NCI-H1436 (cell line): ENCODE measurements at places on chromosomes 2 and 18.

DNA sequence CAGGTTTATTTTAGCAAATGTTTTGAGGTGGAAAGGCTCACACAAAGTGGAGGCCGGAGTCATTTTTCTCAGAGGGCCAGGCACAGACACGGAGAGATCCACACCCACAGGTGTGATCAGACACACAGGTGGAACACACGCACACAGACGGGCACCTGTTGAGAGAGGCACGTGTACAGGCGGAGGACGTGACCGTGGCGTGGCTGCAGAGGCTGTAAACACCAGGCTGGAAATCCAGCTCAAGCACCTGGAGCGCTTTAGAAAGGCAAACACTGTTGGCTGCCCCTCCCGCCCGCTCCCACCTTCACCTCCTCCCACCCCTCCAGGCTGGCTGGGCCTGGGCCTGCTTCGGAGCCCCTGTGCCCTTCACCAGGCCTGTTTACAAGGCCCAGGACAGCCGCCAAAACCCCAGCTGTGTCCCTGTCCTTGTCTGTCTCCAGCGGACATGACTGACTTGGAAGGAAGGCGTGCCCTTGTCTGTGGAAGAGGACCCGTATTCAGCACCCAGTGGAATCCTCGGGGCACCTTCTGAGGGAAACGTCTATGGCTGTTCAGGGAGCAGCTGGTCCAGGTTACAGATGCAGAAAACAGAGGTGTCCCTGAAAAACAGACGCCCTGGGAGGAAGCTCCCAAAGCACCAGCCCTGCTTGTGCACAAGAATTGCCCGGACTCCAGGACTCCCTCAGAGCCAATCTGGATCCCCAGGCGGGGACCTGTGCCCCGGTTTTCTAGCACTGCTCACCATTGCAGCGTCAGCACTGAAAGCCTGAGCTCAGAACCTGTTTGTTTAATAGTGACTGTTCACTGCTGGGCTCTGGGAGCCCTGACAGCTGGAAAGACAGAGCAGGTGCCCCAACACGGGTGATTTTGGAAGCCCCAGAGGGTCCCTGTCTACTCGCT lies 134.3 kb upstream of the HAAO start:
- no peak for DNase-seq

- no peak for DNase-seq
Measured at GRCh38 chr18:76391038-76391437, 104.0 kb downstream of the ZNF516 start.

- no peak for DNase-seq
Measured at GRCh38 chr2:224802407-224802806, 86.2 kb upstream of the CCDC195 start.

- no peak for DNase-seq
Measured at GRCh38 chr2:145815933-145816332, 1296.0 kb upstream of the ZEB2 start.

- DNase-seq: no peak
Measured at GRCh38 chr2:180970016-180970415, 10.4 kb upstream of the UBE2E3 start.

GRCh38 chr2:136049011-136049742 lies 63.8 kb upstream of the DARS1 start:
- no peak for DNase-seq

DNA sequence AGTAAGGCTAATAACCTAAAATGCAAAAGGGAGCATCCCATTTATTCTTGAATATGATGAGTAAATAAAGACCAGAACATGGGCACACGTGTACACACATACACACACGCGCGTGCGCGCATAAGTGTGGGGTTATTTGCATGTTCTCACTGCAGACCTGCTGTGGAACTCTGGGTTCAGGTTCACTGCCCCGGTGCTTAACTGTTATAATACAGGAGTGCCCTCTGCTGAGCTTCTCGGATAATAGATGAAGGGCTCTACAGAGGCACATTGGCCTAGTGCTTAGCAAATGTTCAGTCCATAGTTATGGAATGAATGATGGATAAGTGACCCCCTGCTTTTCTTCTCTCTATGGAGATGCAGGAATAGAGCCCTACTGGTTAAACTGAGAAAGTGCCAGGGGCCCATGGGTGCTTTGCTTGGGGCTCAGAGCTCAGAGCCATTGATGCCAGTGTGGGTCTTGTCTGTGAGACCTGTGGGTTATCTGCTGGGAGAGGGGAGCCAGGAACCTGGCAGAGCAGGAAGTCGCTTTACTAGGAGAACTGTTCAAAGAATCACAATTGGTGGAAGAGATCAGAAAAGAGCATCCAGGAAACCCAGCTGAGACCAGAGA lies 3.6 kb upstream of the ARL4C start:
- peak; percentile 73 for DNase-seq

DNA sequence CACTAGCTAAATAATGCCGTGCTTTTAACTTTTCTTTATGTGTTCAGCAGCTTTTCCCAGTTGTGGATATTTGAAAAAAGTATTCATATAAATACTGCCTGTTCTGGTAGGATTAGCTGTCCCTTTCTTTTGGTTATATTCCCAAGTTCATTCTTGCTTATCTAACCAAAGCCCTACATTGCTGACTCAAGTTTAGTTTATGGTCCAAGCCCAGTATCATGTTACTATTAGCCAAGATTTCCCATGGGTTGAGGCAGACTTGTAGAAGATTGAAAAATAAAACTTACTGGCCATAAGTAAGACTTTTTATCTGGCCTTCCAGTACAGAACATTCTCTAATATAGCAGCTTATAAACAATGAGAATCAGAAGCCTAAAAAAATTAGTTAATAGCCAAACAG lies 49.7 kb upstream of the NFE2L2 start:
- DNase-seq: no peak

GRCh38 chr2:157845081-157845480 lies 31.0 kb downstream of the ACVR1 start:
- DNase-seq: no peak

DNA sequence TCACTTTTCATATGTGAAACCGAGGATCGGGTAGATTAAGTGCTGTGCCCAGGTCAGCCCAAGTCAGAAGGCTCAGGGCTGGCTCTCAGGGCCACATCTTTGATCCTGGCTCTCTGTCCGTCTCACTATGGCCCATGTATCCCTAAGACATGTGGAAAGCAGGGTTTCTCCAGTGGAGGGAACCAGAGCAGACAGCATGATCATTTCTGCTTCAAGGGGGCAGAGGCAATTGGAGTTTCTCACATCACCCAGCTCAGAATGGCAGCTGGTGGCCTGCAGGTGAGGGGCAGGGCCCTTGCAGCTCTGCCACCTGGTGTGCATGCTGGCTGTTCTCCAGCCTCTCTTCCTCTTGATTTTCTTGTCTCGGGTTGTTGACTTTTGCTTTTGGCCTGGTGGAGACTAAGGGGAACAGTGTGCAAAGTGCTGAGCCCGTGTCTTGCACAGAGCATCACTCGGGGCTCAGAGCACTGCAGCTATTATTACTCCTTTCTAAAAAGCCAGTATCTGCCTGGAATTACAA lies 27.0 kb downstream of the LDLRAD4 start:
- DNase-seq: no peak

GRCh38 chr2:226357816-226358215 lies 441.8 kb downstream of the IRS1 start:
- no peak for DNase-seq

GRCh38 chr2:238320648-238321281 lies 447 bp downstream of the TRAF3IP1 start:
- no peak for DNase-seq

DNA sequence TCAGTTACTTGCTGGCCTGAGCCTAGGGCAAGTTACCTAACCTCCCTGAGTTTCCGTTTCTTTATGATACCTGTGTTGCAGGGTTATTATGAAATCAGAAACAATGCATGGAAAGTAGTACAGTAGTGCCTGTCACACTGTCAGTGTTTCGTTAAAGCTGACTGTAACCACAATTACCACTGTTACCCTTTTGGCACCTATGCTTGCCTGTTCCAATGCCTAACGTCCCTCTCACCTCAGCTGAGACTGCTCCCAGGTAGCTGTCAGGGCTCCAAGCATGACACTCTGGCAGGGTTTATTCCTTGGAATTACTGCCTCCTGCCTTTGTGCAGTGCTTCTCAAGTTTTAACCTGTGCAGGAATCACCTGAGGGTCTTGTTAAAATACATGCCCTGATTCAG lies 135.2 kb upstream of the RBMS1 start:
- no peak for DNase-seq

DNA sequence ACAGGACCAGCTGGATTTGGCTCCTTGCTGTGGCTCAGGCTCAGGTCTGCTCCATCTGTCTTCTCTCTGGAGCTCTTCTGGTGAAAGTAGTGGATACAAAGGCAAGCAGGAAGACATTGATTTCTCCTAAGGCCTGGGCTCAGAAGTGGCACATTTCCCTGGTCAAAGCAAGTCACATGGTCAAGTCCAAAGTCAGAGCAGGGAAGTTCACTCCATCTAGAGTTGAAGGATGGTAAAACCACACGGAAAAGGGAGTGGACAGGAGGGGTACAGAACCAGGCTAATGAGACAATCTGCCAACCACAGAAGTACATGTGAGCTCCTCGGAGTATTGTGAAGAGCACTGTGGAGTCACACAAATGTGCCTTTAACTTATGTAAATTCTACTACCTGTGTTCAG lies 66.1 kb downstream of the MARCO start:
- DNase-seq: no peak

GRCh38 chr2:120182019-120182560 lies 41.1 kb downstream of the TMEM185B start:
- no peak for DNase-seq

DNA sequence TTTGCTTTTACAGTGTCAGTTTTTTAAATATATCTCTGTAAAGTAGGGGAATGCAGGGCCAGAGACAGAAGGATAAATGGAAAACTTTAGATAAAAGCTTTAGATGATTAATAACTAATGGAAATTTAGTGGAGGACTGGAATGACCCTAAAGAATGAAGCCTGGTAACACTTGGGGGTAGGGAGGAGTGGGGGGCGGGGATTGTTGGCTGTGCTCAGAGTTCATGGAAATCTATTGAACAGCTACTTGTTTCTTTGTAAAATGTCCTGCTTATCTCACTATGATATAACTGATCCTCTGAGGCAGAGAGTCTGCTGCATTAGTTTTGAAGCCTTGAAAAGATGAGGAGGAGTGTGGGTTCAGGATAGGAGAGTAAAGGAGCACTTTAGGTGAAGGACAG lies 90.5 kb downstream of the TMEM185B start:
- no peak for DNase-seq

DNA sequence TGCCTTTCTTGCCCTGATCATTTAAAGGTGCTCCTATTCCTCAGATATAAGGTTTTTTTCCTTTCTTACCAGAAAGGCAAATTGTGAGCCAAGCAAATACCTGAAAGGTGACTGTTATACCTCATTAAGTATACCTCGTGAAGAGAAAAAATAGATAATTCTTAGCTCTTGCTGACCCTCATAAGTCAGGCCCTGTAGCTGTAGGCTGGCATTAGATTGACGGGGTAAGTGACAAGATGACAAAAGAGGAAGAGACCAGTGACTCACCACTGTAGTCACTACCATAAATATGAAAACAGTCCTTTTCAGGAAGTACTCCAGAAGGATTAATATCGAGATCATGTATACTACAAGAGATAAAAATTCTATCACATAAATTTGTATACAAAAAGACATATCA lies 104.6 kb downstream of the PTPN4 start:
- no peak for DNase-seq
